Motor neuron (in vitro differentiated cells): ENCODE measurements at places on chromosomes 1 and 21. TPM values are rescaled to one million over a fixed set of nuclear protein-coding genes. Genes with fewer than 3 reads are reported as not detected.
A peak's percentile ranks its signal among the peaks of the same experiment; 100 is the strongest.

Gene TP73
- total RNA-seq = 0.64 and 0.98 TPM in 2 replicates

Gene CDA
- not detected in 2 replicates for total RNA-seq

Gene FCN3
- 4.6 and 5.6 TPM in 2 replicates for total RNA-seq

DNA sequence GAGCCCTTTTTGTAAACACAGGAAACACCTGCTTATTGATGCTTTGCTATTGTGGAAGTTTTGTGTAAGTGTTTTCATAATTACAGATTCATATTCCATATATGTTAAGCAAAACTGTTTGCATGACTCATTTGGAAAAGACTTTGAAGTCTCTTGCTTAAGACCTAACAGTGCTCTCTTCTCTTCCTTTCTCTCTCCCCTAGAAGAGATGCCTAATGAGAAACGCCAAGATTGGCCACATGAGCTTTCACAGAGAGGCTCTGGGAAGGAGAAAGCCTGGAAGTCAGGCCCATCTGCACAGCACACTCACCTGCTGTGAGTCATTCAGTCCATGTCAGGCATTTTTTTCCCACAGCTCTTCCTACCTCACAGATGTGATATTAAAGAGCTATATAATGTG lies 101.6 kb upstream of the PALMD start:
- ATAC-seq = peak; percentile 94

- ATAC-seq = no peak
These were observed 6.2 kb downstream of the BARHL2 start for GRCh38 chr1:90710579-90711536.

GRCh38 chr1:159015440-159015909 lies 5.8 kb downstream of the IFI16 start:
- peak; percentile 78 for ATAC-seq

DNA sequence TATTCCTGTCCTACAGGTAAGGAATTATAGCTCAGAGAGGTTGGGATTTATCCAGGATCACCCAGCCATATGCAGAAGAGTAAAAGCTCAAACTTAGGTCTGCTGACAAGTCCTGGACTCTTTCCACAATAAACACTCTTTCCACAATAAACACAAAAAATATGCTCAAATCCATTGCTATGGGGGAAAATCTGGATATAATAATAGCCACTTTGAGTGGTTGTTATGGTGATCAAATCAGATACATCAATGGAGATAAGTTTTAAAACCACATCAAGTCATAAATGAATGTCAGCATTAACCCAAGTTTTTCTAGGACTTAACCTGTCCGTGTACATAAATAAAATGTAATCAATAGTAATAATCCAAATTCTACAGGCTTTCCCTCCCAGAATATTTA lies 22.3 kb upstream of the TTF2 start:
- ATAC-seq = no peak

- no peak for ATAC-seq
These were observed 119.5 kb downstream of the PCBP3 start for GRCh38 chr21:45763074-45763473.

- no peak for ATAC-seq
These were observed 6.2 kb downstream of the AMPD2 start for GRCh38 chr1:109625601-109626560.

DNA sequence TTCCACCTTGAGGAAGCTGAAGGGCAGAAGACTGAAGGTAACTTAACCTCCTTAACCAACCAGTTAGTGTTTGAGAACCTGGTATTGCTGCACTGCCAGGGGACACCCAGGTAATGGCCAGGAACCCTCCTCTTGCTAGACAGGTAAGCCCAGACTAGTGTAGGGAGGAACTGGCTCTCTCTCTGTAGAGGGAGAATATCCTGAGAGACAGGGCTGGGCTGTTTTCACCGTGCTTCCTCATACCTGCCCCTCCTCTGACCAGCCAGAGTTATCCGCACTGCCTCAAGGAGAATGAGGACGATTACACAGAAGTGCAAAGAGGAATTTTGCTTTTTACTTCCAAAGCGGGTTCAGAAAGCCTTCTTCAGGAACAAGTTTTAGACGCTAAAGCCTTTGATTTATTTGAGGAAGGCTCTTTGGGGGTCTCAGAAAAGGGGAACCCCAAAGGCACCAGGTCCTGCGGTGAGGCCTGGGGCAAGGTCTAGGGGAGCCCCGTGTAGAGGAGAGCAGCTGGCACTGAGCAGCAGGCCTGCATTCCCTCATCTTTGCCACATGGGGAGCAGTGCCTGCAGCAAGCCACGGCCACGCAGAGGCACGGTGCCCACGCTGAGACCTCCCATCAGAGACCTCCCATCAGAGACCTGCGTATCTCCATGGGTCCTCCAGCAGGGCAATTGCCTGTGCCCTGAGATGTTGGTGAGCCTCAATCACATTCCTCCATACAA lies 13.5 kb downstream of the GNG4 start:
- no peak for ATAC-seq

DNA sequence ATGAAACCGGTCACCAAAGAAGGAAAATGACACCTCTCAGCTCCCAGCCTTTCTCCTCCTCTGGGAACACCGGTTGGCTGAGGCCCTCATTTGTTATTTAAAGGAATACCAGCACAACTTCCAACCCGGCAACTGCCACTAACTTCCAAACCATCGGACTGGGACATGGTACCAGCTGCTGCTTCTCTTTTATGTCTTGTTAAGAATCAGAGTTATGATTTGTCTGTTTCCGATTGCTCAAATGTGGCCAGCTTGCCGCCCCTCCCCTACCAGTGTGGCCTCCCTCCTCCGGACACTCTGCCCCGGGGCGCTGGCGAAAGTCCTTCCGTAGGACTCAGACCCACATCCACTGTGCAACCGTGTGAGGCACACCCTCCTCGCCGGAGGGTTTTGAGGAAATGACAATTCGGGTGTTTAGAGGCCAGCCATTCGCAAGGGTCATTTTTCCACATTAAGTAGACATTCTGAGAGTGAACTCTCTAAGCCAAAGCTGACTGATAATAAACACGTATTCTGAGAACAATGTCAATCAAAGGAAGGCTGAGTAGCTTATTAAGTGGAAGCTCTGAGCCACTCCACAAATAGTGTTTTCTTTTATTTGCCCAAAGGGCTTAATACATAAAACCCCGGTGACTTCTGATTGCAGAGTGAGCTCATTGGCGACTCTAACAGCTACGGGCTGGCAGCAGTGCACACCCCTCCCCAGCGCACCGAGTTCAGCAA lies 5.5 kb downstream of the RIPK4 start:
- ATAC-seq = peak; percentile 60

DNA sequence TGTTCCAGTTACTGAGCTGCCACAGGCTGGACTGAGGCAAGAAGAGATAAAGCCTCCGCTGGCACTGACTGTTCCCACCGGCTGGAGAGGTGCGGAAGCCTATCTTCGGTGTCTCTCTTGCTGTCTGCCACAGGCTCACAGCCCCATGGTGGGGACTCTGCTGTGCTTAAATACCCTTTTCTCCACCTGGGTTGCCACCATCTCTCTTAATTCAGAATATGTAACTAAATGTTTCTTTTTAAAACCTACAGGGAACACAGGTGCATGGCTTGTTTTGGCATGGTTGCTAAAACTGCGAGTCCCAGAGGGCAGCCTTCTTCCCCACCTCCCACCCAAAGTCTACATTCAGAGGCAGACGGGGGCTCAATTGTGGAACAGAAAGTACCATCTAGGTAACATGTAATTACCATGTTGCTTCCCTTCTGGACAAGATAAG lies 8.1 kb upstream of the LBR start:
- no peak for ATAC-seq

- ATAC-seq = no peak
These were observed 607.0 kb downstream of the NPHP4 start for GRCh38 chr1:5385096-5385799.

DNA sequence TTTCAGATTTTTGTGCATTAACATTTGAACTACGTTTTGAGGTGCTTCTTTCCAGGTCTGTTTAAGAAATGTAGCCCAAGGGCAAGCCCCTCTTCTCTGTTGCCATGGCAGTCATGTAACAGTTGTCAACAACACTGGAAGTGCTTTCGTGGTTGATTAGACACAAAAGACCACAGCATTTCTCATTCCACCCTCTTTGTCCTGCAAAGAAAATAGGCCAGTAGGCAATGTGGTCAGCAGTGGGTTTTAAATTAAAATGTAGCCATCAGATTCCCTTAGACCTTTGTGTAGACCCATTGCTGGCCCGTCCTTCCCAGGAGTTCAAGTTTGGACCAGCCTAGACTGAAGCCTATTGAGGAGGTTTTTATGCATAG lies 35.4 kb downstream of the VANGL1 start:
- peak; percentile 79 for ATAC-seq
